ENCODE measurements at places on chromosomes 16 and 17.

DNA sequence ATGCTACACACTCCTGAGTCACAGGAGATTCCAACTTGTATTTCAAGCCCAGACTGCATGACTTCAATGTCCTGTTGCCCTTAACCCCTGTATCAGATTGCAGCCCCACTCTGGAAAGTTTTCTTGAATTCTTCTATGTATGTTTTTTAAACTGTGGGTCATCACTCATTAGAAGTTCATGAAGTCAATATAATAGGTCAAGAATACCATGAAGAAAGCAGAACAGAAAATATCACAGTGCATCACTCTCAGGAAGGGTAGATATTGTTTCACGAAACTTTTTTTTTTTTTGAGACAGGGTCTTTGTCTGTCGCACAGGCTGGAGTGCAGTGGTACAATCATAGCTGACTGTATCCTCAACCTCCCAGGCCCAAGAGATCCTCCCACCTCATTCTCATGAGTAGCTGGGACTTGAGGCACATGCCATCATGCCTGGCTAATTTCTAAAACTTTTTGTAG lies 20.5 kb downstream of the PRKCB start:
- DNase-seq: no peak

- DNase-seq: peak; percentile 44
Measured at GRCh38 chr17:80034791-80035686, 633 bp downstream of the TBC1D16 start.

- DNase-seq: no peak
Measured at GRCh38 chr17:50311112-50311460, 34.8 kb upstream of the XYLT2 start.

DNA sequence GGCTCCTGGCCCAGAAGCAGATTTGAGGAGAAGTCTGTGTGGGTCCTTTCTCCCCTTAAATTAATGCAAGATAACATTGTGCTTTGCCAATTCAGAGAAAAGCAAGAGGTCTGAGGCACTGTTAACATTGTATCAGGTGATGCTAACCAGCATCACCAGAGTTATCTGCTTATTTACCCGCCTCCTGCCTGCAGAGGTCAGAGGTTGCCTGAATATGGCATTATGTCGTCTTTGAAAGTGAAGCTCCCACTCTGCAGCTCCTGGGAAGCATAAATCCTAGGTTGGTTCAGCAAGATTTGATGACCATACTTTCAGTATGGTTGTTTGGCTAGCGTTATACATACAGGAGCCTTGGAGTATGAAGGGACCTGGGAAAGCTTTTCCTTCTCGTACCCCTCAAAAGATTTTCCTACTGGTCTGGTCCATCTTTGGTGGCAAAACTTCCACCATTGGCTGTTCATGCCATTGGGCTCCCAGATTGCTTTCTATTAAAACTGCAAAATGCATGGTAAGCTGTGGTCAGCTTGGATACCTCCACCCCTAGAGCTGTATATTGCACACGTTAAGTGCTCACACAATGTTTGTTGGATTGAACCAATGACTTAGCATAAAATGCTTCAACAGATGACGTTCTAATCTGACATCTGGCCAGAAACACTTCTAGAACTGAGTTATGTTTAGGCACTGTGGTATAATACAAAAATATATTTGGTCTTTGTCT lies 24.1 kb downstream of the CHD9 start:
- no peak for DNase-seq

DNA sequence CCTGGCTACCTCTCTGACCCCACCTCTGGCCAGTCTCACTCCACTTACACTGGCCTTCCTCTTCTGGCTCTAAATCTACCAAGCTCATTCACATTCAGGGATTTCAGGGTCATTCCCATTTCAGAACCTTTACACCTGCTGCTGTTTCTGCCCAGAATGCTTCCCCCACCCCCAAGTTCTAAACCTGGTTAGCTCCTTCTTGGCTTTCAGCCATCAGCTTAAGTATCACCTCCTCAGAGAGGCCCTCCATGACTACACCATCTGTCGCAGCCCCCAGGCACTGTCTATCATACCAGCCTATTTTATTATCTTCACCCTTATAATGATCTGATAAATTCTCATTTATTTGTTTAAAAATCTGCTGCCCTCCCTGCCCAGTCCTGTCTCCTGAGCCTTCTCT lies 23.3 kb upstream of the NGFR start:
- no peak for DNase-seq

DNA sequence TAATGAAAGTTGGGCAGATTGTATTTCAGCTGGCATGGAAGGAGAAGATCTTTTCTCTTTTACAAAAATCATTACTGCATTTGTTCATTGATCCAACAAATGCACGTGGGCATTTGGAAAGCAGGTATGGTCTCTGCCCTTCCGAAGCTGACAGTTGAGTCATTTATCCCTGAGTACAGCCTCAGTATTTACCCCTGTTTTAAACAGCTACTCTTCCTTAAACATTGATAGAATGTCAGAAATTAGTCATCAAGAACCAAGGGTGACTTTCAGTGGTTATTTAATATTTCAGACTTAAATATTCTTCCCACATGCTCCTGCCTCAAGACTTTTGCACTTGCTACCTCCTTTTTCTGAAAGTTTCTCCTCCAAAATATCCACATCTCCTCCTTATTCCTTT lies 226.7 kb upstream of the HSBP1 start:
- no peak for DNase-seq

GRCh38 chr17:44030482-44030881 lies 15.7 kb upstream of the TMEM101 start:
- no peak for DNase-seq

GRCh38 chr17:36632916-36633771 lies 31.8 kb downstream of the MRM1 start:
- no peak for DNase-seq

GRCh38 chr17:42669977-42670788 lies 6.6 kb downstream of the PLEKHH3 start:
- no peak for DNase-seq
